ENCODE measurements at places on chromosomes 12 and 14.

- no peak for DNase-seq
- no peaks in the 10 kb centered on the region for H3K36me3 ChIP-seq
- no peak overlapping the region for H3K27ac ChIP-seq
- H3K4me1 ChIP-seq = peaks cover 3% of the 10 kb centered on the region
Observed at GRCh38 chr14:36509069-36509917, 10.7 kb downstream of the NKX2-1 start.

DNA sequence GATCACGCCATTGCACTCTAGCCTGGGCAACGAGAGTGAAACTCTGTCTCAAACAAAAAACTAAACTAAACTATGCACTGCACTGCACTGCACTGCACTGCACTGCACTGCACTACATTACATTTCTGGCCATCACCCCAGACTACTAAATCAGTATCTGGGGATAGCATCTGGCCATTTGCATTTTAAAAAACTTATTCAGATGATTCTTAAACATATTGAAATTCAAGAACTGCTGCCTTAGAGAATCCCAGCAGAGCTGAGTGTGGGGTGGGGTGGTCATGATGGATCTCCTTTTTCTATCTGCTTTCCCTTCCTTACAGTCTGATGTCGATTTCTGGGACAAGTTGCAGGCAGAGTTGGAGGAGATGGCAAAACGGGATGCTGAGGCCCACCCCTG, 13.6 kb downstream of the PEX5 start:
- H3K27ac ChIP-seq = no peak overlapping the region
- no peak overlapping the region for H3K4me3 ChIP-seq
- DNase-seq = no peak
- no peaks in the 10 kb centered on the region for H3K27me3 ChIP-seq
- H3K36me3 ChIP-seq = peaks cover 41% of the 10 kb centered on the region

- no peaks in the 10 kb centered on the region for H3K27me3 ChIP-seq
- H3K36me3 ChIP-seq = no peaks in the 10 kb centered on the region
- no peak overlapping the region for H3K4me3 ChIP-seq
- no peak overlapping the region for H3K27ac ChIP-seq
Observed at GRCh38 chr12:4962539-4963486, 53.1 kb downstream of the KCNA1 start.

DNA sequence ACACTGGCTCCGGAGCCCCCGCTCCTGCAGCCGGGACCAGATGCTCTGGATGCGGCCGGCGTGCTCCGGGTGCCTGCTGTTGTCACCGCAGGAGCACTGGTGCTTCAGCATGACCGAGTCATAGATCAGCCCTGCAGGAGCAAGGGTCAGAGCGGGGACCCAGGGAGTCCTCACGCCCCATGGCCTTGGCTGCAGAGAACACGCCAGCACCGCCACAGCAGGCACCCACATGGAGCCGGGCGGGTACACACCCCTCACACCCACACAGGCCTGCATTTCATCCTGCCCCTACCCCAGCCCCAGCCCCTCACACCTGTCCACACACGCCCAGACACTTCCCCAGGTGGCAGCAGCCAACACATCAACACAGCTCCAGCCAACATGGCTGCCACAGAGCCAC, 18.8 kb downstream of the SLC48A1 start:
- H3K27ac ChIP-seq = peak overlapping the region; percentile 23
- H3K4me3 ChIP-seq = no peak overlapping the region
- no peak for DNase-seq
- peaks cover 11% of the 10 kb centered on the region for H3K4me1 ChIP-seq

- H3K4me1 ChIP-seq = no peaks in the 10 kb centered on the region
- H3K27me3 ChIP-seq = no peaks in the 10 kb centered on the region
- no peak overlapping the region for H3K4me3 ChIP-seq
- DNase-seq = no peak
- H3K27ac ChIP-seq = no peak overlapping the region
Observed at GRCh38 chr12:67193704-67194103, 75.5 kb upstream of the CAND1 start.

- H3K27ac ChIP-seq = no peak overlapping the region
- no peaks in the 10 kb centered on the region for H3K4me1 ChIP-seq
- peaks cover 40% of the 10 kb centered on the region for H3K36me3 ChIP-seq
- H3K4me3 ChIP-seq = no peak overlapping the region
- no peak for DNase-seq
- H3K27me3 ChIP-seq = no peaks in the 10 kb centered on the region
Observed at GRCh38 chr12:21644516-21644915, 13.1 kb downstream of the LDHB start.

DNA sequence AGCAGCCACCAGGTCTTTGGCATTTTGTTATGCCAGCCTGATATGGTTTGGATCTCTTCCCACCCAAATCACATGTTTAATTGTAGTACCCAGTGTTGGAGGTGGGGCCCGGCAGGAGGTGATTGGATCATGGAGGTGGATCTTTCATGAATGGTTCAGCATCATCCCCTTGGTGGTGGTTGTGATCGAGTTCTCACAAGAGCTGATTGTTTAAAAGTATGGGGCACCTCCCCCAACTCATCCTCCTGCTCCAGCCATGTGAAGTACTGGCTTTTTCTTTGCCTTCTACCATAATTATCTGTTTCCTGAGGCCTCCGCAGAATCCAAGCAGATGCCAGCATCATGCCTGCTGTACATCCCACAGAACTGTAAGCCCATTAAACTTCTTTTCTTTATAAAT, 12.8 kb upstream of the PRKD1 start:
- H3K4me3 ChIP-seq = no peak overlapping the region
- no peaks in the 10 kb centered on the region for H3K36me3 ChIP-seq
- no peaks in the 10 kb centered on the region for H3K27me3 ChIP-seq
- H3K4me1 ChIP-seq = no peaks in the 10 kb centered on the region

GRCh38 chr12:11949738-11950411, 120.9 kb upstream of the BCL2L14 start:
- no peak for DNase-seq
- no peaks in the 10 kb centered on the region for H3K36me3 ChIP-seq
- no peak overlapping the region for H3K27ac ChIP-seq
- no peak overlapping the region for H3K4me3 ChIP-seq

GRCh38 chr12:20220339-20220738, 148.0 kb upstream of the PDE3A start:
- no peaks in the 10 kb centered on the region for H3K36me3 ChIP-seq
- H3K27ac ChIP-seq = no peak overlapping the region
- H3K4me1 ChIP-seq = no peaks in the 10 kb centered on the region
- DNase-seq = no peak
- no peak overlapping the region for H3K4me3 ChIP-seq

DNA sequence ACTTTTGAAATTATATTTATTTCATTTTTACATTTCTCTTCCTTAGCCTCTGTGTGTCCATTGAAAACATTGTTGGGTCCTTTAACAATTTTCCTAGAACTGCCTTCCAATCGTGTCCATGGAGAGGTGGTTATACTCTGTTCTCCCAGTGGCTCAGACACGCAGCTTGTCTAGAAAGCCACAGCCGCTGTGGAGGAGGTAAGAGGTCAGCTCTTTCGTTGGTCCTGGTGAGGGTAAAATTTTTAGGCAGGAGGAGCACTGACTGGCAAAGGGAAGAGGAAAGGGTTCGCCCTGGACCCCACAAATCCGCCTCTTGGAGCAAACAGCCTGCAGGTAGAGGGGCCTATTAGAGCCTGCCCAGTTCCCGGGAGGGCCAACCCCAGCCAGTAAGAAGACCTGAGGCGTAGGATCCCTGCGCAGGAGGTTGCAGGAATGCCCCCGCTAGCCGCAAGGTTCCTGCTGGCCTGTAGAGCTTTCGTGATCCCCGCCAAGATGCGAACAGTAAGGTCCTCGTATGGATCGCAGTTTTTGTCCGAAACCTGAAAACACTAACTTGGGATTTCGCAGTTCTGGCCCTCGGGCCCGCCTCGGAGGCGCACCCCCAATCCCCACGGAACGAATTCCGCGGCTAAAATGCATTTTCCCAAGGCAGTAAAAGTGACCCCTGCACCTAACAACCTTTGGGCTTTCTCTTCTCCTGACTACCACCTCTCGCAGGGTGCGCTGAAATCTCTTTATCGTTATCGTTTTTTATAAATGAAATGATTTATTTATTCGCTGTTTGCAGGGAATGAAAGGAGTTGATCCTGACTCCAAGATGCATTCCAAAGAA, 7.5 kb upstream of the PAX9 start:
- peaks cover 4% of the 10 kb centered on the region for H3K4me1 ChIP-seq
- H3K27me3 ChIP-seq = peaks cover 31% of the 10 kb centered on the region
- H3K36me3 ChIP-seq = no peaks in the 10 kb centered on the region
- no peak overlapping the region for H3K4me3 ChIP-seq
- no peak overlapping the region for H3K27ac ChIP-seq

DNA sequence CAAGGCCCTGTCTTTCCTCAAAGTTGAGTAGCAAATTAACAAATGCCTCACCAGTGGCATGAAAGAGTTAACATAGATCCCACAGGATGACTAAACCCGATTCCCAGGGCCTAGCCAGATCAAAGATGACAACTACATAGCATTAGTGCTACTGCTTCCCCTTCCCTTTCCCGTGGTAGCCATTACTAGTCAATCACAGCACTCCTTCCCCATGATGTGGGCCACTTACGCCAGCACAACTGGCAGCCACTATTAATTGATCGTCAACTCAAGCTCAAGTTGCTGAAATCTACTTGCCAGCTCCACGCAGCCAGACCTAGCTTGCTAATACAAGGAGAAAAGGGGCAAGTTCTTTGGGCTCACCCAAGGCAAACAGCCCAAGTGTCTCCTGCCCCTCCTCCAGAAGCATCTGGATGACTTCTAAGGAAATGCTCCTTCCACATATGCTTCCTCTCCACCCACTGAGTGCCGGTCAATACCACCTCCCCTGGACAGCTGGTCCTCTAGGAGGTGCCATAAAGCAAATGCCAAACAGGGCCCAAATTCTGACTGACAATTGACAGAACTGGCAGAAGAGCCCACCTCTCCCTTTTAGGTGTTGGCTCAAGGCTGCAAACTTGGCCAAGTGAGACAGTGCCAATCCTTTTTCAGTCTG, 72.6 kb downstream of the NUAK1 start:
- H3K36me3 ChIP-seq = peaks cover 39% of the 10 kb centered on the region
- no peaks in the 10 kb centered on the region for H3K27me3 ChIP-seq
- H3K4me1 ChIP-seq = peaks cover 14% of the 10 kb centered on the region
- no peak for DNase-seq
- no peak overlapping the region for H3K27ac ChIP-seq
- no peak overlapping the region for H3K4me3 ChIP-seq

DNA sequence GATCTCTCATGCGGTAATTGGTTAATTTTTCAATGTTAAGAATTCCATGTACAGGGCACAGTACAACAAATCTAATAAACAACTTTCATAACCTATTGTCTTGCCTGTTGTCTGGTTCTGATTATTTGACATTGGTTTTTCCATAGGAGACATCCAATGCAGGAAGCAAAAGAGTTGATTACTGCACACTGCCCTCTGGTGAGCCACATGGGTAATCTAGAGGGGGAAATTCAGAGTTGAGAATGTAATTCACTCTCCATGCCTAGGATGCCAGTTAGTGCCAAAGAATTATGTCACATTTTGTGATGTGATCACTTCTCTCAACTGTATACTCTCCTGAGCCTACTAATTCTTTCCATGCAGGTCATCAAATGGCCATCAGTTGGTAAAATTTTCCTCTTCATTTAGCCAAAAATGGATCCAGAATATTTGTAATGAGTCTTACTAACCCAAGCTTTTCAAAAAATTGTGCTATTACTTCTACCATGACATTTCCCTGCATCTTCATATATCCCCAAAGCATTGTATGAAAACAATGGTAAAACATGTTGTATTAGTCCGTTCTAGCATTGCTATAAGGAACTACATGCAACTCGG, 17.7 kb upstream of the CCDC91 start:
- DNase-seq = no peak
- no peak overlapping the region for H3K27ac ChIP-seq
- no peaks in the 10 kb centered on the region for H3K36me3 ChIP-seq
- H3K4me1 ChIP-seq = no peaks in the 10 kb centered on the region
- no peaks in the 10 kb centered on the region for H3K27me3 ChIP-seq
- no peak overlapping the region for H3K4me3 ChIP-seq

DNA sequence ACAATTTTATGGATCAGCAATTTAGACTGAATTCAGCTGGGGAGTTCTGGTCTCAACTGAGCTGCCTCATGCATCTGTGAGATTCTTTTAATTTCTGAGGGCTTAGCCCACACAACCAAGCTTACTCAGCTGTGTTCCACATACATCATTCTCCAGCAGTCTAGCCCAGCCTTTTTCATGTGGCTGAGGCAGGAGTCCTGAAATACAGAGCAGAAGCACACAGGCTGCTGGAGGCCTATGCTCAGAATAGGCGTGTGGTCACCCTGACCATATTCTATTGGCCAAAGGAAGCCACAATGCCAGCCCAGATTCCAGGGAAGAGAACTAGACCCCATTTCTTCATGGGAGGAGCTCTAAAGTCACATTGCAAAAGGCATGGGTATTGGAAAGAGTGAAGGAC, 72.3 kb upstream of the DHRS4 start:
- no peaks in the 10 kb centered on the region for H3K27me3 ChIP-seq
- no peaks in the 10 kb centered on the region for H3K36me3 ChIP-seq
- no peak for DNase-seq
- no peak overlapping the region for H3K27ac ChIP-seq
- no peak overlapping the region for H3K4me3 ChIP-seq

GRCh38 chr12:132397934-132398385, 68.6 kb upstream of the GALNT9 start:
- H3K27ac ChIP-seq = no peak overlapping the region
- no peaks in the 10 kb centered on the region for H3K4me1 ChIP-seq
- H3K27me3 ChIP-seq = no peaks in the 10 kb centered on the region
- H3K4me3 ChIP-seq = no peak overlapping the region

GRCh38 chr12:108589028-108589839, 8.7 kb downstream of the TMEM119 start:
- H3K4me3 ChIP-seq = no peak overlapping the region
- H3K27me3 ChIP-seq = no peaks in the 10 kb centered on the region
- no peak overlapping the region for H3K27ac ChIP-seq
- no peaks in the 10 kb centered on the region for H3K36me3 ChIP-seq
- no peak for DNase-seq

- H3K27me3 ChIP-seq = no peaks in the 10 kb centered on the region
- H3K4me3 ChIP-seq = no peak overlapping the region
- no peak for DNase-seq
- no peak overlapping the region for H3K27ac ChIP-seq
- H3K36me3 ChIP-seq = no peaks in the 10 kb centered on the region
Observed at GRCh38 chr12:46547421-46548354, 175.1 kb upstream of the SLC38A2 start.

DNA sequence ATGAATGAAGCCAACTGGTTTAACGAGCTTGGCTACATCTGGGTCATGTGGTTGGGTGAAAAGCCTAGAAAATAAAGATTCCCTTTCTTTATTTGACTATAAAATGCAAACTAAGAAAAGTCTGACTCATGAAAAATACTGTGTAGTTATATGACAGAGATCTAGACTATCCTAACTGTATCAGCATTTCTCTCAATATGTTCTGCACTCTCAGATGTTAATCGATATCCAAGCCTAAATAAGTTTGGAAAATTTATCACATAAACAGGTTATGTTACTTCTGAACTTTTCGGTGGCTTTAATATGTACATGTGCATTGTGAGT, 133.1 kb downstream of the DAAM1 start:
- DNase-seq = no peak
- peaks cover 79% of the 10 kb centered on the region for H3K4me1 ChIP-seq
- H3K36me3 ChIP-seq = no peaks in the 10 kb centered on the region
